NCI-H446 treated with DMSO at 0.1 percent for 48 hours (cell line): ENCODE measurements at places on chromosomes 2 and 18.

DNA sequence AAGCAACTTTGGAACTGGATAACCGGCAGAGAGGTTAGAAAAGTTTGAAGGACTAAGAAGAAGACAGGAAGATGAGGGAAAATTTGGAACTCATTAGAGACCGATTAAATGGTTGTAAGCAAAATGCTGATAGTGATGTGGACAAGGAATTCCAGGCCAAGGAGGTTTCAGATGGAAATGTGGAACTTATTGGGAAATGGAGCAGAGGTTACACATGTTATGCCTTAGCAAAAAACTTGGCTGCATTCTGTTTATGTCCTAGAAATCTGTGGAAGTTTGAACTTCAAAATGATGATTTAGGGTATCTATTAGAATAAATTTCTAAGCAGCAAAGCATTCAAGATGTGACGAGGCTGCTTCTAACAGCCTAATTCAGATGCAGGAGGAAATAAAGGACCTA, 675.1 kb upstream of the SYT4 start:
- no peak for DNase-seq

GRCh38 chr2:167759531-167759930, 487.9 kb downstream of the STK39 start:
- no peak for DNase-seq

GRCh38 chr2:137865954-137866540, 98.2 kb upstream of the HNMT start:
- DNase-seq = peak; percentile 8

DNA sequence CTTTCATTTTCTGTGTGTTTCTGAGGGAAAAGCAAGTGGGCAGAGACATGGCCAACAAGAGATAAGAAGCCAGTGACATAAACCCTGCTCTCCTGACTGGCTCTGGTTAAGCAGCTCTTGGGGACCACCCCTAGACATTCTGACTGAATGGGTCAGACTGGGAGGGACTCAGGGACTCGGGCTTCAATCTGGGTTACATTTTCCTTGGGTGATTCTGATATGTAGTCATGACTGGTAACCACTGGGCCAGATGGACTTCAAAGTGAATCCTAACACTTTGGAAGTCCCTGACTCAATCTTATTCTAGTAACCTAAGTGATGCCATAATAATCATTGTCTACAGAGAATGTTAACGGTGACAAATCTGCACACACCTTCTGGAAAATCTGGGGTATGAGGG, 397.8 kb downstream of the NBAS start:
- DNase-seq = no peak
